RCC 7860 (cell line): ENCODE measurements at places on chromosomes 2 and 18.

- DNase-seq, result peak; percentile 83
Observed at GRCh38 chr2:71471276-71471675, 17.9 kb downstream of the DYSF start.

DNA sequence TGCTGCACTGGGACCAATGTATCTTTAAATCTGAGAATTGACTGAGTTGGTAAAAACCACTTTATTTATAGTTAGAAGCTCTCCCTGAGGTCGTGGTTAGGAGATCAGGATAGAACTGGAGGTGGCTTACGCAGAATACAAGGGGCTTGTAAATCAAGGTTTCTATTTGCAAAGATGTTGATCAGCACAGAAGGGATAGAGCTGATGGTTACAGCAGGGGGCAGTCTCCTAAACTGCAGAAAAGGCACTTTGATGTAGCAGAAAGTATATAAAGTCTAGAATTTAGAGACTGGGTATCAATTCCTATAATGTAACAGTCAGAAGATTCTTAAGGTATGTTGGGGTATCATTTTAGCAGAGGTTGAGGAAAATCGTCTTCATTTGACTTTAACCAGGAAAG is 25.2 kb upstream of the ACVR1 start:
- no peak for DNase-seq

DNA sequence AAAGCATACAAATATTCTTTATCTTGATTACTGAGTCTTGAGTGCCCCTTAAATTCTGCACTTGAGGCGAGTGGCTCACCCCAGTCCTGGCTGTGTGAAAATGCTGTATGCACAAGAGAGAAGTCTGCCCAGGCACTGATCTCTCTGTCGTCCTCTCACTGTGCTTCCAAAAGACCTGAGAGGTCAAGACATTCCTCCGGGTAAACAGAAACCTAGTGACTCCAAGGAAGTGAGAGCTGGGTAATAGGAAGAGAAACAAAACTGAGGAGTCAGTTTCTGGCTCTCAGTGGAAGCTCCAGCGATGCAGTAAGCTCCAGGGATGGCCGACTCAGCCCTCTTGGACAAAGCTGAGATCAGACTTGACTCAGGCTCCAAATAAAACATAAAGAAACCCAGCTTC is 70.9 kb downstream of the AAK1 start:
- DNase-seq, result peak; percentile 40

DNA sequence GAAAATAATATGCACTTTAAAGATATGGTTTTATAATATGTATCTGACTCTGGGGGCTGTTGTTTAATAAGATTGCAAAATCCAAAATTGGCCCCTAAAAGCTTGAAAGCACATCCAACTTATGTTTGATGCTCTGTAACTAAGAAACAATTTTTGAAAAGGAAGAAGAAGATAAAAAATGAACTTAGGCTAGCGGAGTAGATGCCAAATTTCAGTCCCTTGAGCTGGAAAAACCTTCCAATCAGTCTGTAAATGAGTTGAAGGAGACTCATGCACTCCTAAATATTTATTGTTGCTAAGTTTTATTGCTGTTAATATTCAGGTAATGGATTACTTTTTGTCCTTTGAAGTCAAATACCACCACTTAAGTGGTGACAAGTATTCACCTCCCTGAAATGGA is 465.0 kb downstream of the ZEB2 start:
- DNase-seq, result no peak

GRCh38 chr18:50573679-50574078 is 13.8 kb downstream of the MAPK4 start:
- DNase-seq, result no peak

- DNase-seq, result no peak
Observed at GRCh38 chr18:73232933-73233332, 365.1 kb upstream of the NETO1 start.

- no peak for DNase-seq
Observed at GRCh38 chr2:112800881-112801583, 16.7 kb upstream of the IL1A start.

- DNase-seq, result no peak
Observed at GRCh38 chr2:562391-563364, 114.5 kb downstream of the TMEM18 start.

DNA sequence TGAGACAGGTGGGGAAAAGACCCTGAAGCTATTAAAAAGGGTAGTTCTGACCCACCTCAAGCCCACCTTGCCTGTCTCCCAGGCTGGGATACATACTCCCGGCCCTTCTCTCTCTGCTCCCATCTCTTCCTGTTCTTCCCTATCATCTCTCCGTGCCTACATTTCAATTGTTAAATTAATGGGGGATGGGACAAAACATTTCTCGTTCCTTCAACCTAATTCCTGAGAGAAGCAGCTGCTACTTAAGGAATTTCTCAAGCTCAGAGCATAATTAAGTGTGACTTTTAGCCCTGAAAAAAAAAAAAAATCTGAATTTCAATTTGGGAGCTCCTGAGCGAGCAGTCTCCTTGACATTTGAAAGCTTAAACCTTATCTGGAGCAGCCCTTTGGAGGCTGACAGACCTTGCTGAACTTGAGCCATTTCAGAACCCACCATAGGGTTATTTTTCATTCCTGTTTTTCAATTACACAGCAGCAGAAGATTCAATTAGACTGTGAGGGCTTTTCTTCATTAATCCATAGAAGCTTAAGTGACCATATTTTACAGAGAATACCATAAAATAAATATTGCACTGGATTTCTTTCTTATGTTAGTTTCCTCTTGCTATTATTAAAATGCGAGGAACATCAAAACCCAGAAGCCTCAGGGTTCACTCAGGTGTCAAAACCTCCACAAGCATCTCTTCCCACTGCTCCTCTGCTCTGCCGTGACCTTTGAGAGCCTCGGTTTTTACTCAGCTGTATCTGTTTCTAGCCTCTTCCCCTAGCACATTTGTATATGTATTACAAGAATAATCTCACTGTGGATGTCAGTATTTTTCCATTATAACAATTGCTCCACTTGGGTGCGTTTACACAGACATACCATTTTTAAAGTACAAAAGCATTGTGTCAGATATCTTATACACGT is 125.7 kb downstream of the B3GNT2 start:
- DNase-seq, result no peak

GRCh38 chr2:169975221-169975620 is 148.0 kb downstream of the UBR3 start:
- no peak for DNase-seq

DNA sequence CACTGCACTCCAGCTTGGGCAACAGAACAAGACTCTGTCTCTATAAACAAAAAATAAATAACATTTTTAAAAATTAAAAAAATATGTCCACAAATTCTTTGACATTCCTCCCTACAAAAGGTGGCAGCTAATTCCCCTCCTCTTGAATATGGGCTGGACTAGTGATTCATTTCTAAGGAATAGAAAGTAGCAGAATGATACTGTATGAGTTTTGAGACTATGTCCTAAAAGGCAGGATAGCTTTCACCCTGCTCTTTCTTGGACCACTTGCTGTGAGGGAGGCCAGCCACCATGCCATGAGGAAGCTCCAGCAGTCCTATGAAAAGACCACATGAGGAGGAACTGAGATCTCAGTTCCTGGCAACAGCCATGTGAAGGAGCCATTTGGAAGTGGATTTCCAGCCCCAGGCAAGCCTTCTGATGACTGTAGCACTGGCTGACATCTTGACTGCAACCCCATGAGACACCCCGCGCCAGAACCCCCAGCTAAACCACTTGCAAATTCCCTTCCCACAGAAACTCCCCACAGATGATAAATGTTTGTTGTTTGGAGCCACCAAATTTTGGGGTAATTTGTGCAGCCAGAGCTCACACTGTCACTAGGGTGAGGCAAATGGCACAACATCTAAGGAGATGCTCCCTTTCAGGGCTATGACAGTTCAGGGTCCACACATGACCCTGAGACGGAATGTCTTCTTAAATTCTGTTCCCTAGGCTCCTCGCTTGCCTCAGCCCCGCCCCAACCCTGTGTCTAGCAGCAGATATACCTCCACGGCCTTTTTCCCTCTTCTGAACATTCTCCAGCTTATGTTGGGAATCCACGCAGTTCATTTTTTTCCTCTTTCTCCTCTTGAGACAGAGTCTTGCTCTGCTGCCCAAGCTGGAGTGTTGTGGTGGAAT is 17.1 kb upstream of the ATOH8 start:
- no peak for DNase-seq

GRCh38 chr18:10135302-10135926 is 221.6 kb downstream of the VAPA start:
- DNase-seq, result no peak

- DNase-seq, result no peak
Observed at GRCh38 chr2:125224830-125225229, 1199.7 kb downstream of the CNTNAP5 start.

DNA sequence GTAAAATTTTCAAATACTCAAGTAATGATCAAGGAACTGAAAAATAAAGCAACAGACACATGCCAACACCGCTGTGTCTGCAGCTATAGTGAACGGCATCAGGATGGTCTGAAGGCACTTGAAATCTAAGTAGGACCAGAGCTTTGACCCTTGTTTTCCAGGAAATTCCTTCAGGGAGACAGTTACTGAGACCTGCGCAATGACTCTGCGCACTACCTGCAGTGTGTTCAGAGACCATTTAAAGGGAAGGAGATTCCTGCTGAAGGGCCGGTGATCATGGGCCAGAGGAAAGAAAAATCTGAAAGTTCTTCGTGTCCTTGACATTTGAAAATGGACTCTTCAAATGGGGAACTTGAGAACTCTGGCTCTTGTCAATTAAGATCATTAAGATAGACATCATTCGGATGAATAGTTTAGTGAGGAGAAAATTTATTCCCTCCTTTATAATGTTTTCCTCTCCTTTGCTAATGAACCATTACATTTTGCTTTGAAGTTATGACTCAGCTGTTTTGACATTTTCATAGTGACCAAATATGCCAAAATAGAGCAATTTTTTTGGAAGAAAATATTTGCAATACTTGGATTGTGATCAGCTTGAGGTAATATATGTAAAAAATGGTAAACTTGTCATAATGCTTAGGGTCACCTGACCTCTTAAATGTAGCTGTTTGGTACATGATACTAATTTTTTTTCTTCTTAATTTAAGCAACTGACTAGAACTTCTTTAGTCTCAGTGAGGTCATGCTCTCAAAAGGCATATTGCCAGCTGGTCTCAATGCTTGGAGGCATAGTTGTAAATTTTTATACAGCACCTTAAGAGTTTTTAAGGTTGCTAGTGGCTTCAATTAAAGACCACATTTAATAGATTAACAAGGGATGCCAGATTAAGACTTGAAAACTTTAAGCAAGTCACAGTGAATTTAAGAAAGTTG is 329.3 kb downstream of the ARHGAP15 start:
- DNase-seq, result no peak

DNA sequence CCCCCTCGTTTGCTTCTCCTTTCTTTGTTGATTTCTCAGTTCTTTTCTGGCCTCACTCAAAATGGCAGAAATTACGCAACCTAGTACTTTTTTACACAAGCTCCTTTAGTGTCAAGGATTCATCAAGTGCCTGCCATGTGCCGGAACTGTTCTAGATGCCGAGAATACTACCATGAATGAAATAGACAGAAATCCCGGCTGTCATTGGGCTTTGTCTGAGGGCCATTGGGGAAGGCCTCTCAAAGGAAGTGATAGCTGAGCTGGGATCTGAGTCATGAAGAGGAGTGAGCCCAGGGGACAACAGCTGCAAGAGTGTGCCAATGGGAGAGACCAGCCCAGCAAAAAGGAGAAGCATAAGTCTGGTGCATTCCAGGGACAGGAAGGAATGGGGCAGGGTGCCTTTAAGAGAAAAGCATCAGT is 34.3 kb upstream of the PPP1CB start:
- DNase-seq, result peak; percentile 92

GRCh38 chr2:107475859-107476258 is 350.8 kb upstream of the RGPD4 start:
- no peak for DNase-seq

DNA sequence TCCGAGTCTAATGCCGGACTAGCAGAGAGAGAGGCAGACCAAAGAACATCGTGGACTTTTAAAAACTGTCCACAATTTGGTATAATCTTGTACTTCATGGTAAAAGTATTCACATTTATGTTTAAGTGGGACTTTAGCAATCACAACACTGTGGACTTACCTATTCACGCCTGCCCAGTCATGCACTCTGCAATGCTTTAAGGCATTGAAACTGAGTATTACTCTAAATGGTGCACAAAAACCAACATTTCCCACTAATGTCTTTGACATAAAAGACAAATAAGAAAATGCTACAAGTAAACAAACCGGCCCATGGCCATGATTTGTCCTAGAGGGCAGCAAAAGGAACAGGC is 91.3 kb downstream of the ACVR1 start:
- DNase-seq, result no peak

- no peak for DNase-seq
Observed at GRCh38 chr18:61893971-61894750, 1.4 kb upstream of the RNF152 start.

DNA sequence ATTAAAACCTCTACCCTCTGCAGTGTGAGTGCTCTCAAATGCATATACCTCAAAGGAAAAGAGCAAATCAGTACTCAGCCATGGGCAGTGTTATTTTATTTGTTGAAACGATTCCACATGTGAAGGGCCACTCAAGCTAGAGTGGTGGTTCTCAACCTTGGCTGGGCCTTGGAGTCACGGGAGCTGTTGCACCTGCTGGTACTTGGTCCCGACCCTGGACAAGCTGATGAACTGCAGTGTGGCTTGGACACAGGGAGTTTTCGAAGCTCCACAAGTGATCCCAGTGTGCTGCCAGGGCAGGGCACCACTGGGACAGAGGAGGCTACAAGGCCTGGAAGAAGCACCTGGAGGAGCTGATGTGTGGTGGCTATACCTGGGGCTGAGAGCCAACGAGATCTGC is 19.7 kb downstream of the GNLY start:
- no peak for DNase-seq

GRCh38 chr18:59733421-59733820 is 36.2 kb upstream of the CCBE1 start:
- DNase-seq, result peak; percentile 29

DNA sequence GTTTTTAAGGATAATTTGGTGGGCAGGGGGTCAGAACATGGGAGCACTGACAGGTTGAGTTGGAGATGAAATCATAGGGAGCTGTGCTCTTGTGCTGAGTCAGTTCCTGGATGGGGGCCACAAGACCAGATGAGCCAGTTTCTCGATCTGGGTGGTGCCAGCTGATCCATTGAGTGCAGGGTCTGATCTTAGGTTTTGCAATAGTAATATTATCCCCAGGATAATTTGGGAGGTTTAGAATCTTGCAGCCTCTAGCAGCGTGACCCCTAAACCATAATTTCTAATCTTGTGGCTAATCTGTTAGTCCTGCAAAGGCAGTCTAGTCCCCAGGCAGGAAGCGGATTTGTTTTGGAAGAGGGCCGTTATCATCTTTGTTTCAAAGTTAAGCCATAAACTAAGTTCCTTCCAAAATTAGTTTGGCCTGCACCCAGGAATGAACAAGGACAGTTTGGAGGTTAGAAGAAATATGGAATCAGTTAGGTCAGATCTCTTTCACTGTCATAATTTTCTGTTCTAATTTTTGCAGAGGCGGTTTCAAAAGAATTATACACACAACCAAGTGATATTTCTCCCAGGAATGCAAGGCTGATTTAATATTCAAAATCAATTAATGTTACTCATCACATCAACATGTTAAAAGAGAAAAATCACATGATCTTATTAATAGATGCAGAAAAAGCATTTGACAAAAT is 23.0 kb downstream of the DBI start:
- DNase-seq, result peak; percentile 23
